ENCODE measurements at places on chromosomes 2 and 18. TPM values are rescaled to one million over a fixed set of nuclear protein-coding genes. Genes with fewer than 3 reads are reported as not detected.
A peak's percentile ranks its signal among the peaks of the same experiment; 100 is the strongest.

- DNase-seq, result no peak
Observed at GRCh38 chr2:148999451-148999921, 39.0 kb upstream of the LYPD6B start.

DNA sequence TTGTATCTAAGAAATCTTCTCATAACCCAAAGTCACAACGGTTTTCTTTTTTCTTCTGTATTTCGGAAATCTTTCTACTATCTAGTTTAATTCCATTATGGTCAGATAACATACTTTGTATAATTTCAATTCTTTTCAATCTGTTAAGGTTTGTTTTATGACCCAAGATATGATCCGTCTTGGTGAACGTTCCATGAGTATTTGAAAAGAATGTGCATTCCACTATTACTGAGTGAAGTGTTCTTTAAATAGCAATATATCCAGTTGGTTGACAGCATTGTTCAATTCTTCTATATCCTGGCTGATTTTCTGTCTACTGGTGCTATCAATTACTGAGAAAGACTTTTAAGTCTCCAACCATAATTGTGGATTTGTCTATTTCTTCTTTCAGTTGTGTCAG lies 414.5 kb downstream of the TNS1 start:
- DNase-seq, result no peak

DNA sequence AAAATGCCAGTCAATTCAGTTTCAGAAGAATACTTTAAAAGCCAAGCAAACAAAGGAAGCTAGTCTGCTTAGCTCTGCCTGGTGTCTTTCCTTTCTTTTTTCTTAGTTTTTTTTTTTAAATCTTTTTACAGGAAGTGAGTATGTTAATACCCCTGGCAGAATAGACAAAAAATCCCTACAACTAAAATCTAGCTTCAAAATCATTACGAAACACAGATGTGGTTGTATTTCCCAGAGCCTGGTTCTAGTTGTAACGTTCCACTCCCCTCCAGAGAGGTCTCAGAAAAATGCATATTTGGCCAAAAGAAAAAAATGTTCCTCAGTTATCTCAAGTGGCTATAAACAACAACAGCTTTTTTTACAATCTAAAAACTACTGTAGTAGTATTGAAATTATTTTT lies 202.1 kb upstream of the RND3 start:
- no peak for DNase-seq

DNA sequence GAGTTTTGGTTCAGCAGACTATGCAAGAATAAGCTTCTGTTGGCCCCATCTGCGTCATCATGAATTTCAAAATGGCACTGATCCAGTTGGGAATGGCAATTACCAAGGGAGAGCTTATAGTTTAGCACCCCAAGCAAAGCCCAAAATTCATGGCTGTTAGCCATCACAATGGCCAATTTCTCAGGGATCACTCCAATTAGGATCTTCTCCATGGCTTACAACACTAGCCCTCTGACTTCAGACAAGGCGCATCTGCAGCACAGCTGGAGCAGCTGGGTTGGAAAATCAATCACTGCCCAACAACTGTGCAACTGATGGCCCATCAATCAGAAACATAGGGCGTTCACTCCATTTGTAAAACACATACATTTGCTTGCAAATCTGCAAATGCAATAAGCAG lies 273.6 kb downstream of the SRBD1 start:
- no peak for DNase-seq

DNA sequence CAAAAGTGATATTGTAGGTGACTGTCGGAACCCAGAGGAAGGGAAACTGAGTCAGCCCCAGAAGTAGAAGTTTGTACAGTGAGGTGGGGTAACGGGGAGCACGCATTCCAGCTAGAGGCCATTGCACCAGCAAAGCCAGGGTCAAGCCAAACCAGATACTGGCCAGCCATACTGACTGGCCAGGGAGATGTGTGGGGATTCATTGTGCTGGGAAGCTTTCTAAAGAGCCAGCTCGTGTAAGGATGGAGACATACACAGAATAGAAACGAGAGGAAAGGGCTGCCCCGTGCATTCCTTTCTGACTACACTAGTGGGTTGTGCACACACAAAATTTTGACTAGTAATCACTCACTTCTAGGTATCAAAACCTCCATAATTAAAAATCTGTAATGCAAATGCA lies 175.3 kb upstream of the PID1 start:
- DNase-seq, result no peak

DNA sequence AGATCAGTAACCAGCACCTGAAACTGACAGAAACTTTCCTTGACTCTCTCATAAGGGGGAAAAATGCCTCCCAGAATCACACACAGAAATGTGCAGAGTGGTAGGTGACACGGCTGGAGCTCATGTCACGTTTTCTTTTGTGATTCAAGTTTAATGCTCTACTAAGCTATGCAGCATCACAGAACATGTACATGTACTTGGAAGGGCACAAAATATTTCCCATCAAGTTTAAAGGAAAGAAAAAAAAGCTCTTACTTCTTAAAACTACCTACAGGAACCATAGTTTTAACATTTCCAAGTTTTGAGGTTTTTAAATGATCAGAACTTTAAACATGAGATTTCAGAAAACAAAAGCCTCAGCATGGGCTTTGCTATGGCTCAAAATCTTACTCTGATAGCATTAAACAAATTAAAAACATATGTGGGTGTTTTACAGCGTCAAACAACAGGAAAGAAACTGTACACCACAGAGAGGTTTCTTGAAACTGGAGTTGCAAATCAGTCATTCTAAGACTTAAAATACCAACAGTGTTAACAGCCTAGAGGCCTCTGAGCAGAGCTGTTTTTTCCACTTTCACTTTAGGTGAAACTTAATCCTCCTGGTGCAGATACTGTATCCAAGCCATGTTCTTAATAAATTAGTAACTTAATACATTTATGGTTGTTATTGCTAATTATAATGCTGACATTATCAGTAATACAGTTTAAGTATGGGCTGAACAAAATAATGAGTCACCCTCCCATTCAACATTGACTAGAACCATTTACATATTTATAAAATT lies 30.1 kb downstream of the MBP start:
- DNase-seq, result peak; percentile 81

The TBR1 gene
- total RNA-seq, result 0.48 TPM

The PROM2 gene
- total RNA-seq, result 16.0 TPM

DNA sequence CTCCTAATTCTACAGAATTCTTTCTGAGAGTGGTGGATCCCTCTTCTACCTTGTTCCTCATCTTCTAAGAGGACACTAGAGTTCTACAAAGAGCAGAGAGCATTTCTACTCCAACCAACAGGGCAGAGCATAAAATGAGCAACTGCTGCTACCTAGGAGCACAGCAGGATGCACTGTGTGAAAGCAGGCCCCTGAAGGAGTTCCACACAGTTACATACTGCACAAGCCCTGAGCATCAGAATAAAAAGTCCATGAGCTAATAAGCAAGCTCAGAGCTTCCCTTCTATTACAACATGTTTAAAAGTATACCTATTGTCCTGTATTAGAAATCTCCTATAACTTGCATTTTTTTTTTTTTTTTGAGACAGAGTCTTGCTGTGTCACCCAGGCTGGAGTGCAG lies 8.4 kb downstream of the FHL2 start:
- DNase-seq, result no peak

The RNF144A gene
- 23.2 TPM for total RNA-seq

DNA sequence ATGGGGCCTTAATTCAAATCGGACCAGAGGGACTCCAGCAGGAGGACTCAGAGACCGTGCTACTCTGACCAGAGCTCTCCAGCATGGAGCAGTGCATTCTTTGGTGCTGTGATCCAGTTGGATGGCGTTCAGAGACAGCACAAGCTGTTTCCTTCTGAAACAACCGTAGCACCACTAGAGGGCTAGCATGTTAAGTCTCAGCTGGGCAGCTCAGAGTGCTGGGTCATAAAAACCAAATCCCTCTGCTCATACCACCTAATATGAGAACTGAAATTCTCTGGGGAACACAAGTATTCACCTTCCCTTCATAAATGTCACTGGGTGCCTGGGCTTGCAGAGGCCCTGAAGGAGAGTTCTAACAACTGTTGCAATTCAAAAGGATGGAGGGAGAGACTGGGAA lies 97.7 kb upstream of the TFCP2L1 start:
- no peak for DNase-seq

The PLGLB1 gene
- 0.92 TPM for total RNA-seq

- DNase-seq, result no peak
Observed at GRCh38 chr2:23378496-23378895, 6.5 kb upstream of the KLHL29 start.

The KCNJ3 gene
- 3.3 TPM for total RNA-seq

DNA sequence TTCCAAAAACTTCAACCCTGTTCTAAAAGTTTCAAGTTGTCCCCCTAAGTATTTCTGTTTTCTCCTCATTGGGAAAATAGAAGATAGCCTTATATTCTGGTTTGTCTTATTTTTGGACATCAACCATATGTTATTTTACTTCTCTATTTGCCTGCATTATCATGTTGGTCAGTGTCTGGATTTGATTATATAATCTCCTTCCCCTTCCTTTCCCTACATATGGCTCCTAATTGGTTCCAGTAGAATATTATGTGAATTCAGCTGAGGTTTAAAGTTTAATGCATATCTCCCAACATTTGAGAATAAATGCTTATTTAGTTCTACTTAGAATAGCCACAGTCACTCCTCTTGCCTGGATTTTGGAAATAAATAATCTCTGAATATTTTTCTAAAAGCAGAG lies 66.9 kb downstream of the OXER1 start:
- DNase-seq, result no peak

The MYL1 gene
- not detected for total RNA-seq

The STK17B gene
- 3.4 TPM for total RNA-seq

DNA sequence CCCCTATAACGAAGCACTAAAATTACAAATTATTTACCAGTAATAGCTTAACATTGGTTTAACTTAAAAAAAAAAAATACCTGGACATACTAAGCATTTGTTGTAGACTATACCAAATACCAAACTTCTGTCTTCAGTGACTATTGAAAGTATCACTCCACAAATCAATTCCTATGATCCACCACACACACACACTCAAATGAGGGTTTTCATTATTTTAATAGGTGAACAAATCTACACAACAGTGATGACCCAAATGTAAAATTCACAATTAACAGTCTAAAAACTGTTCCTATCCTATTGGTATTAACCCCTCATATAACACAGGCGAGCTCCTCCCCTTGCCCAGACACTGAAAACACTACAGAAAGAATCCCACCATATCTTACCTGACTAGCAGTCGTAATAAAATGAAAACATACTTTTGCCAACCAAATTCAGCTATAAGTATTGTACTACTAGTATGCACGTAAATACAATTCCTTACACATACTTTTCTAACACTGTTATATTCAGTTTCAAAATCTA lies 2.5 kb downstream of the SP3 start:
- DNase-seq, result no peak

GRCh38 chr18:13267431-13267873 lies 48.9 kb downstream of the LDLRAD4 start:
- no peak for DNase-seq

DNA sequence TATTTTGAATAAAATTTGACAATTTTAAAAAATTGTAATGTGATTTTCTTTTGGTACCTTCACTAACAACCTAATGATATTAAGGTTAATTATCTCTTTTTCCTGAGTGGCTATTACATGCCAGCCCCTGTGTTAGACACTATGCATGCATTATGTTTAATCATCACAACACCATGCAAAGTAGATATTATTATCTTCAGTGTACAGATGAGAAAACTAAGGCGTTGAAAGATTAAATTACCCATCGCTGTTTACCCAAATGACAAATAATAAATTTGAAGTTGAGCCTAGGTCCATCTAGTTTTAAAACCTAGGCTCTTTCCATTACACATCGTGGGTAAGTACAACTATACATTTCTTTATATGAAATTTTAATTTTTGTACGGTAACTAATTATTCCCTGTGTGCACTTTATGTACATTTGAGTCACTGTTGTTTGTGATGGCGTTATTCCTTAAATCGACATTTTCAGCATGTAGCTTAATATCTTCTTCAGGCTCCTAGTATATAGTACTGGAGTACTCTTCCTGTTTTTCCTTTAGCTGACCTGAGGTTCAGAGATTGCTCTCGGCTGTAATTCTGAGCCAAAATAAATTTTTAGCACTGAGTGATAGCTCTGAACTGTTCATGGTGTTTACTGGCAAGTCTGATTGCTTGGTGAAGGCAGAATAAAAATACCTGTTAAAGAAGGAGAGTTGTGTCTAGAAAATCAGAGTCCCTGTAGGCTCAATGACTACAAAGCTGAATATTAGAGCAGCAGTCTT lies 13.9 kb upstream of the MBD2 start:
- DNase-seq, result no peak

DNA sequence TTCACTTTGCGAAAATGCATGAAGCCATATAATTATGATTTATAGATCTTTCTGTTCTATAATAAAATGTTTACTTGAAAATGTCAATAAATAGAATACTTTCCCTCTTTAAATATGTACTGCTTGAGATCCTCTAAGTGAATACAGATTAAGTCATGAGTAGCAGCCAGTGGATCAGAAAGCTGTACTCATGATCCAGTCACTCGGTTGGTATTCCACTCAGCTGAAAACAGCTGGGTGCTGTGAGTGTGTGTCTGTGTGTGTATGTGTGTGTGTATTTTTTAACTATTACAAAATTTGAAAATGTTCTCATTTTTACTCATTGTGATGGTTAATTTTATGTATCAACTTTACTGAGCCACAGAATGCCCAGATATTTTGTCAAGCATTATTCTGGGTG lies 141.6 kb upstream of the CYP26B1 start:
- DNase-seq, result no peak

The LONRF2 gene
- 0.83 TPM for total RNA-seq

DNA sequence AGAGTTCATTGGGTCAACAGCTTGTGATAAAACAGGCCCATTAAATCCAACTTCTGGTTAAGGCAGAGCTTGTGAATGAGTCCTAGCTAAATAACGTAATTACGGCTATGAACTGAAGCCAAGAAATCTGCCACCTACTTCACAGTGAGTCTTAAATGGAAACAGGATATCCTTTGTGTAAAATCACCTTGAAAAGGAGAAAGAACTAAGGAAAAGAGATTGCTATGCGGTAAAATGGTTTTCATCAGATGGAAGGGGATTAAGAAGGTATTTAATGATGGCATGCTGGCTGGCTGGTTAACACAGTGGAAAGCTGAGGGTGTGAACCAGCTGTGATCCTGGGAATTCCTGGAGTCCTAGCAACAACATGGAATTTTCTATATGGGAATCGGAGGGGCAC lies 156.6 kb downstream of the DOK6 start:
- no peak for DNase-seq

The HOXD12 gene
- not detected for total RNA-seq
